Common myeloid progenitor, CD34-positive (primary cell): ENCODE measurements at places on chromosomes 13 and 19.

- DNase-seq: no peak
Observed at GRCh38 chr19:16849168-16849567, 20.0 kb downstream of the SIN3B start.

GRCh38 chr13:31394506-31394905 lies 194.7 kb downstream of the B3GLCT start:
- no peak for DNase-seq

DNA sequence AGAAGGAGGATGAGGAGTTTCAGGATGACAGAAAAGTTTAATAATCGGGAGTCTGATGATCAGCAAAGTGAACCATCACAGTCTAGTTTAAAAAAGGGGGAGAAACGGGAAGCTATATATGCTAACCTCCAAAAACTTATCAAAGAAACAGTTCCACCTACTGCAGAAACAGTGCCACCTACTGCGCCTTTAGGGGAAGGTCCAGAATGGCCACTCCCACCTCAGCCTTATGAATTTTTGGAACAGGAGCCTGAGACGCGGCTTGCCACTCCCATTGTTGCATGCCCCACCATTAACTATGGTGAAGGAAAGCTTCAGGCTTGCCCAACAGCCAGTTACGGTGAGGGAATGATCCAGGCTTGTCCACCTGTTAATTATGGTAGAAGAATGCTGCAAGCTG lies 929.0 kb downstream of the SLITRK6 start:
- DNase-seq: peak; percentile 18

- DNase-seq: no peak
Observed at GRCh38 chr13:50456111-50456510, 387.4 kb downstream of the DLEU7 start.

GRCh38 chr19:610801-611480 lies 21.3 kb downstream of the HCN2 start:
- no peak for DNase-seq

DNA sequence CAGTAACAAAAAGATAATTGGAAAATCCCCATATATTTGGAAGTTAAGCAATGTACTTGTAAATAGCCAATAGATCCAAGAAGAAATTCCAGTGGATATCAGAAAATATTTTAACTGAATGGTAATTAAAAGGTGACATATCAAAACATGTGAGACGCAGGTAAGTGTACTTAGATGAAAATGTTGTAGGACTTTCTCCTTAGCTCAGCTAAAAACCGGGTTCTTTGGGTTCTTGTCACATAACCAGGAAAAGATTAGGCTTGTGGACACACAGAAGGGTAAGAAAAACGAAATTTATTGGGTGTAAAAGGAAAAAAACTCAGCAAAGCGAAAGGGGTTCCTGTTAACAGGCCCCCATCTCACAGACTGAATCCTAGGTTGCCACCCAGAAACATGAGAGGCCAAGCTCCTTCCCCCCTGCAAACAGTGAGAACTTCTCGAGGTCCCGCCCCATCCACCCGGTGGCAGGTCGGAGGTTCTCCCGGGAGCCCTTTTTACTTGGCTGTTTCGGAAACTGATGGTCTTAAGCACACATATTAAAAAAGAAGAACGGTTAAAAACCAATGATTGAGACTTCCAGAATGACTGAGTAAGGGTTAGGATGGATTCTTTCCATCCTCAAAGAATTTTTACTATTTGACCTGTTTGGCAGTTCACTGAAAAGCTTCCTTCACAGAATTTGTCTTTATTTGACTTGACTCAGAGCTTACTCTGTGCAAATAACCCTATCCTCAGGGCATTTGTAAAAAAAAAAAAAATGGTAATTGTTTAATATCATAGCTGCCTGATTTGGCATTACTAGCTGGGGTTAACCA lies 3.1 kb upstream of the CCDC70 start:
- no peak for DNase-seq

GRCh38 chr13:96181911-96182310 lies 92.0 kb downstream of the HS6ST3 start:
- DNase-seq: no peak

DNA sequence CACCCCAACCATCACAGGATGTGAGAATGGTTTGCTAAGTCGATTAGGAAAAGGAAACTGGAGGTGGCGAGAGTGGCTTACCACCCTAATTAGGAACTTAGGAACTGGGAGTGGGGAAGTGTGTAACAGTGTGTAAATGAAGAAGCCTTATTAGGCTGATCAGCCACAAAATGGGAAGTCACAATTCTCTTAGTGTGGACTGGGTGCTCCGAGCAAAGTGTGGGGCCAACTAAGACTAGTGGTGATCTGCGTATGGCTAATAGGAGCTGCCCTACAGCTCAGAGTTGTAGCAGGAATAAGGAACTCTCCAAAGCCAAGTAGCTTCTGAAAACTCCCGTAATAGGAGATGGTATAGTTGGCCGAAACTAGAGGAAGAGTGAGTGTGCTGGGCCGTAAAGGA lies 7.6 kb downstream of the SIGLEC11 start:
- DNase-seq: no peak

GRCh38 chr13:75103976-75104375 lies 378.0 kb downstream of the TBC1D4 start:
- no peak for DNase-seq

DNA sequence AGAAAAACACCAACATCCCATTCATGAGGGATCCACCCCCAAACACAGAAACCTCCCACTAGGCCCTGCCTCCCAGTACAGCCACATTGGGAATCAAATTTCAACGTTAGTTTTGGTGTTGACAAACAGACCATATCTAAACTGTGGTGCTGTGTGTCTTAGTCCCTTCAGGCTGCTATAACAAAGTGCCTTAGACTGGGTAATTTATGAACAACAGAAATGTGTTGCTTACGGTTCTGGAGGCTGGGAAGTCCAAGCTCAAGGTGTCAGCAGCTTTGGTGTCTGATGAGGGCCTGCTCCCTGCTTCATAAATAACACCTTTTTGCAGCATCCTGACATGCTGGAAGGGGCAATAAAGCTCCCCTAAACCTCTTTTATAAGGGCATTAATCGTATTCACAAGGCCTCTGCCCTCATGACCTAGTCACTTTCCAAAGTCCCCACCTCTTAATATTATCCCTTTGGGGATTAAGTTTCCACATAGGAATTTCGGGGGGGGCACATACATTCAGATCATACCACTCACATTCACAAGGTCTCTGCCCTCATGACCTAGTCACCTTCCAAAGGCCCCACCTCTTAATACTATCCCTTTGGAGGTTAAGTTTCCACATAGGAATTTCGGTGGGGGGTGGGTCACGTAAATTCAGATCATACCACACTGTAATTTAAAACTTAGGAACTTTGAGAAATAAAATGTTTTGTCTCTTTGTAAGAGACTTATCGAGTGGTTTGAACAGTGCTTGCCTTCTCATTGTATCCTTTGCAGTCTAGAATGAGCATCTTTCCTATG lies 27.5 kb downstream of the ZNF507 start:
- no peak for DNase-seq

DNA sequence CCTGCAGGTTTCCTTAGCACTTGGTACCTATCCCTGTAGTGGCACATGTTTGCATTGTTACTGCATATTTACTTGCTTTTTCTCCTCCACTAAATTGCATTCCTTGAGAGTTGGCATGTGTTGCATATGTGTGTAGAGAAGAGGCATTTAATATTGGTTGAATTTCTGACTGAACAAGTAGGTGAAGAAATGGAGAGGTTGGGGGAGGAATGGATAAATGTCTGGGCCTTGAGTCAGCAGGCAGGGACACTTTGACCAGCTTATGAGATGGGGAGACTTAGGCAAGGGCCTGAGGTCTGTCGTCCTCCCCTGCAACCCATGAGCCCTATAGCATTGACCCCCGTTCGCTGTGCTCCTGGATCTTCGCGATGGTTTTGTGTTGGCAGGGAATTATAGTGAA lies 2.0 kb upstream of the GPR18 start:
- no peak for DNase-seq

DNA sequence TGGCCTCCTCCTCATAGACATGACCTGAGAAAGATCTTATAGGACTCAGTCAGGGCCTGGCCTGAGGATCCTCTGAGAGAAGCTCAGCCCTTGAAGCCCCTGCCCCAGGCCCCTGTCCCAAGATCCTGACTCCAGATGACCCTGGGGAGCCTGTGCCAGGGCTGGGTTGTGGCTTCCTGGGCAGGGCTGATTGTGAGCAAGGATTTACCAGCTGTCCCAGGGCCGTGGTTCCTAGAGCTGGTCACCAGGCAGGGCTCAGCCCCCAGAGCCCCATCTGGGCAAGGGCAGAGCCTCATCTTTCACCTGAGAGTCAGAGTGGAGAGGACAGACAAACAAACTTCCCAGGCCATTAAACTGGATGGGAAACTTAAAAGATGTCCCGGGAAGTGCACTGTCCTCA lies 1.9 kb downstream of the CEACAM21 start:
- no peak for DNase-seq

GRCh38 chr13:95541308-95541707 lies 11.2 kb upstream of the CLDN10 start:
- DNase-seq: no peak

DNA sequence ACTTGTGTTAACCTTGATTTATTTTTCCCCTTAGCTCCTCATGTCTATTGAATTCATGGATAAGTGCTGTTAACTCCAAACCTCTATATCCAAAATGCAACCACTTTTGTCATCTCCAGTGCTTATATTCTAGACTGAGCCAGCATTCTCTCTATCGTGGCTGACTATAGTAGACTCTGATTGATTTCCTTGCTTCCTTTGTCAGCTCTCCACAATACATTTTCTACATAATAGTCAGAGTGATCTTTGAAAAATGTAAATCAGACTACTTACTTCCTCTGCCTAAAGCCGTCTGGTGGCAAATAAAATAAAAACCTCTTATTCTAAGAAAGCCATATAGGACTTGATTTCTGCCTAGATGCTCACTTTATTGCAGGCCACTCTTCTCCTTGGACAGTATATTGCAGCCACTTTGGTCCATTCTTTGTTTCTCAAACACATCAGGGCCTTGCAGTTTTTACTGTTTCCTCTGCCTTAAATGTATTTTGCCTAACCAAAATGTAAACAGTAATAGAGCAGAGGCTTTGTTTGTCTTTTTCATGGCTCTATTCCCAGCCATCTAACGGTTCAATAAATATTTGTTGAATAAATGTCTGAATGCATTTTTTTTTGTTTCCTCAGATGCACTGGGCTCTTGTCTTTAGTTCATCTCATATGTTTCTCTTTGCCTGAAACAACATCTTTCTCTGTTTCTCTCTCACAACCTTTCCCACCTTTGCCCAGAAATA lies 243.6 kb upstream of the CSNK1A1L start:
- DNase-seq: no peak

DNA sequence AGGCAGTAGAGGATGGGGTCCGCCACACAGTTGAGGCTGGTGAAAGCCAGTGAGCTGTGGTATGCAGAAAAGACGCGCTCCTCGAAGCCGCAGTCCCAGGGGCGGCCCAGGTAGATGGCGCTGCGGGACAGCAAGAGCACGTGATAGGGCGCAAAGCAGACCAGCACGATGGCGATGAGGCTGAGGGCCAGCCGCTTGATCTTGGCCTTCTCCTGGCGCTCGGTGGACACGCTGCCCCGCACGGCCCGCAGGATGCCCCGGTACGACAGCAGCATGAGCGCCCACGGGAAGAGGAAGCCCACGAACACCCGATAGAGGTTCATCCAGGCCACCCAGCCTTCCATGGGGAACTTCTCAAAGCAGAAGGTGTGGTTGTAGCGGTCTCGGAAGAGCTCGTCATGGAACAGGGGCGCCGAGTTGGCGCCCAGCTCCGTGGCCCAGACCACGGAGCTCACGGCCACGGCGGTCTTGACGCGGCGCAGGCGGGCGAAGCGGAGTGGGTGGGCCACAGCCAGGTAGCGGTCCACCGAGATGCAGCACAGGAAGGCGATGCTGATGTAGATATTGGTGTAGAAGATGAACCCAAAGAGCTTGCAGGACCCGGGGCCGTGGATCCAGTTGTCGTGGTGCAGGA lies 6.5 kb upstream of the OPA3 start:
- DNase-seq: peak; percentile 48

- no peak for DNase-seq
Observed at GRCh38 chr13:110817143-110817542, 97.7 kb downstream of the ANKRD10 start.

GRCh38 chr13:71218960-71219359 lies 648.0 kb downstream of the DACH1 start:
- DNase-seq: peak; percentile 35

DNA sequence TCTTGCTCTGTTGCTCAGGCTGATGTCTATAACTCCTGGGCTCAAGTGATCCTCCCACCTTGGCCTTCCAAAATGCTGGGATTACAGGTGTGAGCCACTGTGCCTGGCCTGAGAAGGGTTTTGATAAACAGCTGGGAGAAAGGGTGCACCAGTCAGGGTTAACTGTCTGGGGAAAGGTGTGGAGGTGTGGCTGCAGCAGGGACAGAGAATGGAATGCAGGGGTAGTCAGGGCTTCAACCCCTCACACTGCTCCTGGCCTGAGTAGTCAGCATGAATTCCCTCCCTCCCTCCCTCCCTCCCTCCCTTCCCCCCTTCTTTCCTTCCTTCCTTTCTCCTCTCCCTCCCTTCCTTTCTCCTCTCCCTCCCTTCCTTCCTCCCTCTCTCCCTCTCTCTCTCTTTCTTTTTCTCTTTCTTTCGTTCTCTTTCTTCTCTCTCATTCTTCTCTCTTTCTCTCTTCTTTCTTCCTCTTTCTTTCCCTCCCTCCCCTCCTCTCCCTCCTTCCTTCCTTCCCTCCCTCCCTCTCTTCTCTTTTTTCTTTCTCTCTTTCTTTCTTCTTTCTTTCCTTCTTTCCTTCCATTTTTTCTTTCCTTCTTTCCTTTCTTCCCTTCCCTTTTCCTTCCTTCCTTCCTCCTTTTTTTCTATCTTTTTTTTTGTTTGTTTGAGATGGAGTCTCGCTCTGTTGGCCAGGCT lies 16.0 kb downstream of the MYO1F start:
- DNase-seq: no peak

DNA sequence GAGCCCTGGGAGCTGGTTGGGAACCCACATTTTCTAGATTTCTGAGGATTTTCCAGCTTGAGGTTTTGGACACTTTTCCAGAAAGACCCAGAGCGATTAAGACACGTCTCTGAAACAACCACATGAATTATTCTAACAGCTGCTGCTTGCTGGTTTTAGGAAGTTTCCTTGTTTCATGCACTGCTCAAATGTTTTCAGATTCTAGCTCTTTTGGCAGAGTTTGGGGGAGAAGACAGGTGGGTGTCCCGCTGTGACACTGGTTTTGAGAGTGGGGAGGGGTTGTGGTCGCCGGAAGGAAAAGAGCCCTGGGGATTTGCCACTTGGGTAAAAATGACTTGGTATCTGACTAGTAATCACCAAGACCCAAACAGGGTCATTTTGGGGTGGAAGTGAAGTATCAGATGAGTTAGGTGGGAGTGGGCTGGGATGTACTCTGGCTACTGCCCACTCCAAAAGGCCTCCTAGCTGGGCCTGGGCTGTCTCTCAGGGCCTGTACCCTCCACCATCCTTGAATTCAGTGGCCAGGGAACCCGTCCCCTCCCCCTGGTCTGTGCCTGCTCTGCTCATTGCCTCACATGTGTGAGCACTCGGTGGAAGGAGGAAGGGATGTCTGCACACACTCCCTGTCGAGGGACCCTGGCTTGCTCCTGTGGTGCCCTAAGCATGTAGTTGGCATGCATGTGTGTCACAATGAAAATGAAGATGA lies 13.2 kb downstream of the GATAD2A start:
- DNase-seq: no peak

DNA sequence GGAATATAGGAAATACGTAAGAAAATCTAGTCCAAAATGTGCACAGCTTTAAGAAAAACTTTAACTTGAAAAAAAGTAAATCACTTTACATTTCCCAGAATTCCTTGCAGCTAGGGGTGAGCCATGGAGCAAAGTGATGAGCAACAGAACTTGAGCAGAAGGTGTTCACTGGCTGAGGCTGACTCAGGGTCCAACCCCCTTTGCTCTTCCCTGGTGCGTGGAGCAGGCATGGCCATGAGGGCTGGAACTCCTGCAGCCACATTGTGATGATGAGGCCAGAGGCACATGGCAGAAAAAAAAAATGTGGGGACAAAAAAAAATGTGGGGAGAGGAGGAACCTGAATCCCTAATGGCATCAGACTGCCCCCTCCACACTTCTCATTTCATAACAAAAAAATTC lies 9.9 kb upstream of the PLA2G4C start:
- no peak for DNase-seq
